Nucleus accumbens (tissue), 56 donors: ENCODE measurements at places on chromosomes 7 and 10.

DNA sequence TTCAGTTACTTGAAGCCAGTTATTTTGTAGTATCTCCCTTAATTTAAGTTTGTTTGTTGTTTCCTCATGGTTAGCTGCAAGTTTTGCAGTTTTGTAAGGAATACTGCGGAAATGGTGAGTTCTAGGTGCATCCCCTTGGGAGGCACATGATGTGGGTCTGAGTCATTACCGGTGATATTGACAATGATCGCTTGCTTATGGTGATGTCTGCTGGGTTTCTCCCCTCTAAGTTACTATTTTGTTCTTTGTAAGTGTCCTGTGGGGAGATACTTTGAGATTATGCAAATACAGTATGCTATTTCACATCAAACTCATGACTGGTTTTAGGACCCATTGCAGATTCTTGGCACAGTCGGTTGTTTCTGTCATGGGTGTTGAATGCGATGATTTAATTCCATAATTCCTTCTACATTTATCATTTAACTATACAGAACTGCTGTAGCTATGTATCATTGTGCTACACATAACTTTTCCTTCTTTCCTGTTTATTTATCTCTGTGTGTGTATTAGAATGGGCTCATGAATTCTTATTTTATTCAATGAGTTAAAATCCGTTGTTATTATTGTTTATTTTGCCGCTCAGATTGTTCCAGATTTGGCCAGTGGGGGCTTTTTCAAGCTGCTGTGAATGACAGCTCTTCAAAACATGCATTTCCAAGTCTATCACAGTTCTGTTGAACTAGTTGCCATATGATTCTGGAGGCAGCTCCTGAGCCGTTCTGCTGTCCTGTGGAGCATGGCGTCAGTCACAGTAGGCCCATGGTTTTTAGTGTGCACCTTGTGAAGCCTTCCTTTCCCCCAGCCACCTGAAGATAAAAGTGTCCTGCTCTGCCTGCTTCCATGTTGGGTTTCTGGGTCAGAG, 18.4 kb downstream of the TSPAN14 start:
- DNase-seq = no peak

GRCh38 chr7:116730097-116731022, 58.4 kb downstream of the MET start:
- DNase-seq = no peak

DNA sequence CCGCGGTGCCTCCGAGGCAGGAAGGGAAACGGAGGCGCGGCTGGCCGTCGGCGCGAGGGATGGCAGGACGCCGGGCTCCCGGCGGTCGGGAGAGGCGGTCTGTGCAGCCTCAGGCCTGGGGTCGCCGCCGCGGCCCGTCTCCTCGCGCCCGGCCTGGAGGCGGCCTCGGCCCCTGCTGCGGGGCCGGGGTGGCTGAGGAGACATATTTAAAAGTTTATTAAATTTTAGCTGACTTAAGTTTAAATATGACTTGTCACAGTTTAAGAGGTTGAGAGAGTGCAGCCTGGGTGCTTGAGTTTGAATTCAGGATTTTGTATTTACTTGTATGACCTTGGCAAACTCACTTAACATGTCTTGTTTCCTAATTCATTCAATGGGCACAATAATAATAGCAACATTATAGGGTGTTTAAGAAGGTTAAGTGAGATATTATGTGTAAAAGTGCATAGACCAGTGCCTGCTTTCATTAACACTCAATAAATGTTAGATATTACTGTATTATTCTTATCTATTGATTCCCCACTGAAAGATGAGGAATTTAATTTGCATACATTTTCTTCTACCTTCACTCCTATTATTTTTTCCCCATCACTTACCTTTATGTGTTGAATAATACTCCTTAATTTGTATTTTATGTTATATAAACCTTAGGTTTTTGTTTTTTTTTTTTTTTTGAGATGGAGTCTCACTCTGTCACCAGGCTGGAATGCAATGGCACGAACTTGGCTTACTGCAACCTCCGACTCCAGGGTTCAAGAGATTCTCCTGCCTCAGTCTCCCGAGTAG, 718 bp downstream of the DYNC2I1 start:
- DNase-seq = no peak

GRCh38 chr10:118624747-118625146, 29.3 kb upstream of the PRLHR start:
- no peak for DNase-seq

GRCh38 chr10:68561865-68562649, 1.9 kb downstream of the TET1 start:
- DNase-seq = no peak

DNA sequence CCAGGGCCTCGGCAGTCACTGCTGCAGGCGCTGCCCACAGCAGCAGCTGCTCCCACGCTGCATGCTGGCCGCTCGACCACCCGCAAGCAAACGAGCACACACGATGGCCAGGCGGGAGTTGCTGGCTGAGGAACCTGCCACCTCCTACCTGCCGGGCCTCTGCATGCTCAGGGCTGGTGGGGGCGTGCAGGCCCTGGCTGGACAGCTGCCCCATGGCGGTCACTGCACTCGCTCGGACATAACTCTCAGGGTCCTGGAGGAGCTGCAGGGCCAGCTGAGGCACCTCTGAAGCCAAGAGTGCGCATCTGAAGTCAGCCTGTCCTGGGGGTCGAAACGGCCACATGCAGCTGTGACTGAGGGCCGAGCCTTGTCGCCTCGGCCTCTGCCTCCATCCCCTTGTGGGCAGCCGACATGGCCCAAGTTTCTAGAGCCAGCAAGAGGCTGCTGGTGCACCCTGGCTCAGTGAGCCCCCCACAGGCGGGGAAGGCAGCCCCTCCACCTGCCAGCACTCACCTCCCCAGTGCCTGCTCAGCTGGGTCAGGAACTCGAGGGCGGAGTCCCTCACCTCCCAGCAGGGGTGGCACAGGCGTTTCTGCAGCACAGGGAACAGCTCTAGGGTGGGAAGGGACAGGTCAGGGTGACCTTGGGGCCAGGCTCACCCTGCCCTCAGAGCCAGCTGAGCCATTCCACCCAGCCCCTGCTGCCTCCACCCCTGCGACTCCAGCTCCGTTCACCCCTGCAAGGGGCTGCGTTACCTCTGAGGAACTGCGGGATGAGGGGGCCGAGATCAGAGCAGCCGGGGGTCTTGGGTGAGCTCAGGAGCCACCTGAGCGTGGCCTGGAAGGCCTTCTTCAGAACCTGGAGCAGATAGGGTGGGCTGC, 16.1 kb downstream of the BRAT1 start:
- no peak for DNase-seq

DNA sequence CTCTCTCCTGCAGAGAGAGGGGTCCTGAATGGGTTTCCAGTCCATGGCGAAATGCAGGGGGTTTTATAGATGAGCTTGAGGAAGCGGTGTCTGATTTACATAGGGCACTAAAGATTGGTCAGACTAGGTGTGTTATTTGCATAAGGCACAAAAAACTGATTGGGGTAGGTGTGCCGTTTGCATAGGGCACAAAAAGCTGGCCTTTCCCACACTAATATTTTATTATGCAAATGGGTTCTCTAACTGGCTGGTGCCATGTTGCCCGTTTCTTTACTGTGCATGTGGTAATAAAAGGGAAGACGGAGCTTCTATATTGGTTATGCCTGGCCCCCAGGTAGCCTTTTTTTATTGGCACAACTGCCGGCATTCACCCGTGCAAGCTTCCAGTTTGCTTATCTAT, 50.2 kb downstream of the MALRD1 start:
- no peak for DNase-seq
